ENCODE measurements at places on chromosomes 16 and 17. TPM values are rescaled to one million over a fixed set of nuclear protein-coding genes. Genes with fewer than 3 reads are reported as not detected.

DNA sequence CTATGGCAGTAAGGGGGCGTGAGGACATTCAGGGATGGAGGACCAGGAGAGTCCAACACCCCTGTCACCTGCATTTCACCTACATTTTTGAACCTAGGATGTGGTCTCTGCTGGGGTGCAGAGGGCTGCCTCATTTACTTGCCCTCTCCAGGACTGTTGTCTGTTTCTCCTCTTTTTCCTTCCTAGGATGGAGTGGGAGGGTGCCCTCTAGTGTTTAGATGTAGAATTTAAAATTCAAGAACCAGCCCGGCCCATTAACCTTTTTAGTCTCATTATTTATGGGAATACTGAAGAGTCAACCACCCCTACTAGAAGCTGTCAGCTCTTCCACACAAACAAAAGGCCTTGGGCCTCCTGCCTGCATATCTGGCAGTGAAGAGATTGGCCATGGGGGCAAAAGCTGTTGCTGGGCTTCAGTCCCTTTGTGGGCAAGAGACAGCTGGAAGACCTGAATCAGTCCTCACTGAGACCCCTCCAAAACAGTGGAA, 2.5 kb upstream of the STARD3 start:
- peak; percentile 48 for DNase-seq

- peak; percentile 11 for DNase-seq
Observed at GRCh38 chr17:37605081-37605480, 4.1 kb downstream of the SYNRG start.

- no peak for DNase-seq
Observed at GRCh38 chr17:82012640-82013295, 9.9 kb downstream of the CENPX start.

DNA sequence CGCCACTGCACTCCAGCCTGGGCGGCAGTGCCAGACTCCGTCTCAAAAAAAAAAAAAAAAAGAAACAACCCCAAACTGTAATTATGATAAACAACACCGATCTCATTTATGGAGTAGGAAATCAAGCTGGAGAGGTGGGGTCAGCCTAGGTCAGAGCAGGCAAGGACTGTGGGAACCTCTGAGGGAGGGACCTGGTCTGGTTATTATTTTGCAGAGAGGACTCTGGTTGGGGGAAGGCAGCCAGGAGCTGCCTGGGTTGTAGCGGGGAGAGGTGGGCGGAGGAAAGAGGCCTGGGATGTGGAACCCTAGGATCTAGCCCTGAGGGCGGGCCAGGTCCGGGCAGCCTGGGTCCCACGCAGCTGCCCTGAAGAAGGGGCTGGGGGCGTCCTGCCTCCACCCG, 10.9 kb upstream of the HS3ST6 start:
- DNase-seq = peak; percentile 41

DNA sequence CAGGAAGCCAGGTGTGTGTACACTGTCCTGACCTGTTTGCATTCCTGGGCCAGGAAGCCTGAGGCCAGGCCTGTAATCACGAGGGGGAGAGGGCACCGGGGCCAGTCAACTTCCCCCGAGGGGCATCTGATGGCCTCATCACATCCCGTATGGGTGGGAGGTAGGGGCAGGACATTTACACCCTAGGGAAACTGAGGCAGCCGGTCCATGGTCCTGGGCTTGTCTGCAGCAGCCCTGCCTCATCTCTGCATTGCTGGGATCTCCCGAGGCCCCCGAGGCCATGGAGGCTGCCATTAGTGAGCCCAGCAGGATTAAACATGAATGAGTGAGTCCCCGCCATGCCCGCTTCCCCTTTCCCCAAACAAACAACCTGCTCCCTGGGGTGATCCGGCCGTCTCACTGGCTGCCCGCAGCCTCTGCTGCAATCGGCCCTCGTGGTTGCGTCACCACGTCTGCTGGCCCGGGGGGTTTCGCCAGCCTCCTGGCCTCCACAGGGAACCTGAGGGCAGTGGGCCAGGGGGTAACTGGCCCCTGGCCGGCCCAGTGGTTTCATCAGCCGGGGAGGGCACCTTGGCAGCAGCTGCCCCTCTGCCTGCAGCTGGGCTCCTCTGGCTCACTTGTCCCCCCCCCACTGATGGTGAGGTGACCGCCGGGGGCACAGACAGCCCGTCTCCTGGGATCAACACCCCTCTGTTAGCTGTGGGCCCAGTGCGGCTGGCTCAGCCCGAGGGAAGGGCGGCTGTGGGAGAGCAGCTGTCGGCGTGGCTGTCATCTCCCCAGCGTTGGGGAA, 88.3 kb upstream of the GSE1 start:
- peak; percentile 79 for DNase-seq

DNA sequence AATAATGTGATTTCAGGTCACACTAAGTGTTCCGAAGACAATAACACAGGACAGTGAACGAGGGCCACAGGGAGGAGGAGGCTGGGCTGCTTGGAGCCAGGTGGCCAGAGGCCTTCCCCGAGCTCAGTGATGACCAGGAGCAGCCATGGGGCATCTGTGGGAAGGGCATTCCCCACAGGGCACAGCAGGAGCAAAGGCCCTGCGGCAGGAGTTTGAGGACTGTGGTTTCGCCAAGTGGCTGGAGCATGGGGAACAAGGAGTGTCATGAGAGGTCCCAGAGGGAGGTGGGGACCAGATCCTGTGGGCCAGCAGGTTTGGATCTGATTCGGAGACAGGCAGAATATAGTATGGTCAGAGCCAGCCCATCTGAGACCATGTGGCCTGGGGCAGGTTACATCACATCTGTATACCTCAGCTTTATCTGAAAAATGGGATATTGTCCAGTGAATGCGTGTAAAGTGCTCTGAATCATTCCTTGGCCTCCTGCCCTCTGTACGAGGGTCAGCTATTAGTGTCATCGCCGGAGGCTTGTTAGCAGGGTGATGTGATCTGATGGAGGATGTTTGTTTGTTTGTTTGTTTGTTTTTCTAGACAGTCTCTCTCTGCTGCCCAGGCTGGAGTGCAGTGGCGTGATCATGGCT, 176.8 kb downstream of the KATNIP start:
- peak; percentile 49 for DNase-seq

DNA sequence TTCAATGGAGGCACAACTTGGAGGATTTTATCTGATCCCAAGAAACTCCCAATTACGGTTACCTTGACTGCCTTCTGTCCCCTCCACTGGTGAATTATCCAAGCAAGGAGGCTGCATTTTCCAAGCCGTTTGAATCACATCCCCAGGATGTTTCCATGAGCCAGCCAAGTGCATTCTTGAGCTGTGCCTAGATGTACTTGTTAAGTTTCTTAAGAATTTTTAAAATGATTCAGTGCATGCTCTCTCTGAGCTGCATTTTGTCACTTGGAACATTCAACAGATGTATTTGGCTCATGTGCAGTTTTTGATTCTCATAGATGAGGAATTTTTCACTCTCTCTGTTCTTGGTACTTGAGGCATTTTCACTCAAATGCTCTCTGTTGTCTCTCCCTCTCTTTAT, 202.6 kb upstream of the MYOCD start:
- peak; percentile 3 for DNase-seq

DNA sequence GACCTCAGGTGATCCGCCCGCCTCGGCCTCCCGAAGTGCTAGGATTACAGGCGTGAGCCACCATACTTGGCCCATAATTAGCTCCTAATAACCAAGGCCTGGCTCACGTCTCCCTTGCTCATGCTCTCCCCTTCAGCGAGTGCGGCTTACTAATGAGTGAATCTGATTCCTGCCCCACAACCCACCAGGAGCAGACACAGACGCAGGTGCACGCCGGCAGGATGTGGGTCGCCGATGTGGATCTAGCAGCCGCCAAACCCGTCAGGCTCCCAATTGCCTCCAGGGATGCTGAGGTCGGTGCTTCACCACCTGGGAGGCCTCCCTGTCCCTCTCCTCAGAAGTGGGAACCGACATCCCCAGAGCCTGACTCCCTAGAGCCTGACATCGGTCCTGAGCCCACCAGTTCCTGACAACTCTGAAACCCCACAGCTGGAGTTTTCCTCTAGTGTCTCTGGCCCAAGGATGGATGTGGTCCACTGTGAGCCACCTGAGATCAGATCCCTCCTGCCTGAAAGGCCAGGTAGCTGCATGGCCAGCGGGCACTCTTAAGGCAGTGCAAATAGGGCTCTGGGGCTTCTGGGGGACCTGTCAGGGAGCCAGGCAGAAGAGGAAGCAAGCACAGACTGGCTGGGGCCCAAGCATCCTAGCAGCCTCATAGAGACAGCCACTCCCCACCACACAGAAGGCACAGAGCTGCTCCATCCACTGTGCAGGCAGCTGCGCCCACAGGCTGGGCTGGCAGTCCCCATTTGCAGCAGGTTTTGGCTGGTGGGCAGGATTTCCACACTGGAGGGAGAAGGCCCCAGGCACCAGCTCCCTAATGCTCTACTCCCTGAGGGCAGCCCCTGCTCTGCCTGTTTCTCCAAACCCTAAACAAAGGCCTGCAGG, 10.8 kb downstream of the EXOC7 start:
- DNase-seq = no peak

GRCh38 chr16:16863672-16864071, 484.7 kb downstream of the NPIPA7 start:
- no peak for DNase-seq

GRCh38 chr17:56172517-56172982, 19.3 kb downstream of the ANKFN1 start:
- DNase-seq = no peak

Gene RASD1
- 0.64 TPM for total RNA-seq

Gene SSTR5
- not detected for total RNA-seq

Gene IRX3
- 0.86 TPM for total RNA-seq

Data from fibroblast of villous mesenchyme (primary cell).